CD8-positive, alpha-beta T cell (primary cell): ENCODE measurements at places on chromosomes 7 and 10.

- no peak for DNase-seq
These were observed 3.5 kb downstream of the STK31 start for GRCh38 chr7:23713285-23714149.

- no peak for DNase-seq
These were observed 170.9 kb downstream of the RAMP3 start for GRCh38 chr7:45328403-45328981.

DNA sequence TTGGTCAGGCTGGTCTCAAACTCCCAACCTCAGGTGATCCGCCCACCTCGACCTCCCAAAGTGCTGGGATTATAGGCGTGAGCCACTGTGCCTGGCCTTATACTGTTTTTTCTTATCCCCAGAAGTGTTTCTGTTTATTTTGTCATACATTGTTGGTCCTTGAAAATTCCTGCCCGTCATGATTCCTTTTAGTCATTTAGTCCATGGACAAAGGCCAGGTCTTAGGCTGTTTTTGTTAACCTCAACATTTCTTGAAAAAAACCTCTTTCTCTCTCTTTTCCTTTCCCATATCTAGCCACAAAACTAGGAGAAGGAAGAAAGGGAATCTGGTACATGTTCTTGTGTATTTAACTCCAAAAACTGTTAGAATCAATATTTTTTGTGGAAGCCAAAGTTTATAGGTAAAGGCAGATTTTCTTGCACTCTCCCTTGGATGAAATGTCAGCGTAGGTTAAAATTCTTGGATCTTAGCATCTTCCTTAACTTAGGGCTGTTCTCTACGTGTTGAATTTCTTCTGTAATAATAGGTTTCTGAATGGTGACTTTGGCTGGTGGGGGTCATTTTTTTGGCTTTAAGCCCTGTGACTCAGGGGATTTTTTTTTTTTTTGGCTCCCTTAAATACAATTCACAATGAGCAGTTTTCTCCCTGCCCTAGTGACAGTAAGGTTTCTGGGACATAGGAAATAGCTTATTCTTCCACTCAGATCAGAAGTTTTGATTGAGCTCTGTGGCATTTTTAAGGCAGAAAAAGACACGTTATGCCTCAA lies 500.8 kb downstream of the AUTS2 start:
- DNase-seq, result no peak

DNA sequence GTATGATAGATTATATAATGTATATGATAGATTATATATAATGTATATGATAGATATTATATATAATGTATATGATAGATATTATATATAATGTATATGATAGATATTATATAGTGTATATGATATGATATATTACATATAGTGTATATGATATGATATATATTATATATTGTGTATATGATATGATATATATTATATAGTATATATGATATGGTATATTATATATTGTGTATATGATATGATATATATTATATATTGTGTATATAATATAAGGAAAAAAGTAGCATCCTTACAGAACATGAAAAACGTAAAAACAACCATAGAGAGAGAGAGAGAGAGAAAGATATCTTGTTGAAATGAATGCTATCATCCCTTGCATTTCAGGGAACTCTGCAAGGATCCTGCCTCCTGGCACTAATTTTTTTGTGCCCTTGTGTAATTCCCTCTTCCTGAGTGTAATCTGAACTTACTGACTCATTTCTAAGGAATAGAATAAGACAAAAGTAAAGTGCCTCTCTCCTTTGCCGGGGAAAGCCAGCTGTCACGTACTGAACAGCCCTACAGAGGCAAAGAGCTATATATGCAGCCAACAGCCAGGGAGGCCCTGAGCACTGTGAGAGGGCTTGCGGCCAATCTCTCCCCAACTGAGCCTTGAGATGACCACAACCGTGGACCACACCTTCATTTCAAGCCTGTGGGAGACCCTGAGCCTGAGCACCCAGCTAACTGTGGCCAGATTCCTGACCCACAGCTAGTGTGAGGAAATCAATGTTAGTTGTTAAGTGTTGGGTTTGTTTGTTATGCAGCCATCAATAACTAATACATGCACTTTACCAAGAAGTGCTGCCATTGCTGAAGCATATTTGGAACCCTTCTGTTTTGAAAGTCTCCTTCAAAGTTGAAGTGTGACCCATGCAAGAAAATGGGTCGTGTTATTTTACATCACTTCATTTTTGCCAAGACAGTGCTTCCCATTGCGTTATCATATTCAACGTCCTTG lies 61.1 kb upstream of the EZH2 start:
- no peak for DNase-seq

- DNase-seq, result no peak
These were observed 21.8 kb upstream of the EIF5AL1 start for GRCh38 chr10:79490400-79491142.

GRCh38 chr10:109866168-109866994 lies 56.9 kb downstream of the XPNPEP1 start:
- no peak for DNase-seq

GRCh38 chr10:5396556-5397300 lies 7.9 kb downstream of the TUBAL3 start:
- no peak for DNase-seq

GRCh38 chr7:126394406-126394805 lies 858.3 kb downstream of the GRM8 start:
- no peak for DNase-seq

GRCh38 chr7:8747338-8747737 lies 313.9 kb downstream of the NXPH1 start:
- DNase-seq, result no peak

- DNase-seq, result no peak
These were observed 86.9 kb downstream of the VWC2 start for GRCh38 chr7:49860293-49860692.

DNA sequence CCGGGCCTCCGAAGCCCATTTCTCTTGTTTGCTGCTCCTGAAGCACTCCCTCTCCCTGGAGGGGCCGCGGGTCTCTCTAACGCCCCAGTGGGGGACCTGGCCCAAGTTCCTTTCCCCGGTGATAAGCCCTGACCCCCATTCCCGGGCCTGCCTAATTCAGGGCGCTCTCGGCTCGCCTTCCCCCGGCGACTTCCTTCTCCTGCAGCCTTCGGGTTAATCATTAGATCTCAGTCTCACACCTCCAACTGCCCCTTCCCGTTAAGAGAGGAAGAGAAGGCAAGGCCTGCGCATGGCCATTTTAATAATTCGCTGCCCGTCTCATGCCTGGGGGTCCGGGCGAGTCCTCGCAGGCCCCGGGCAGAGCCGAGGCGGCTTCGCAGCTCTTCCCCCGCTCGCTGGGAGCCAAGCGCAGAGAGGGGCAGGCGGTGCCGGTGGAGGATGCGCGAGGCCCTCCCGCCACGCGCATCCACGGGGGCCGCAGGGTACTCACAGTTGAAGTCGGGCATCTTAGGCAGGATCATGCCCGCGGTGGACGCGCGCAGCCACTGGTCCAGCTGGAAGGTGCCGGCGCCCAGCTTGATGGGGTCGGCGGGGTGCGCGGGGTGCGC lies 1.2 kb downstream of the MNX1 start:
- no peak for DNase-seq

GRCh38 chr10:5933909-5934546 lies 43.3 kb downstream of the IL15RA start:
- DNase-seq, result no peak

DNA sequence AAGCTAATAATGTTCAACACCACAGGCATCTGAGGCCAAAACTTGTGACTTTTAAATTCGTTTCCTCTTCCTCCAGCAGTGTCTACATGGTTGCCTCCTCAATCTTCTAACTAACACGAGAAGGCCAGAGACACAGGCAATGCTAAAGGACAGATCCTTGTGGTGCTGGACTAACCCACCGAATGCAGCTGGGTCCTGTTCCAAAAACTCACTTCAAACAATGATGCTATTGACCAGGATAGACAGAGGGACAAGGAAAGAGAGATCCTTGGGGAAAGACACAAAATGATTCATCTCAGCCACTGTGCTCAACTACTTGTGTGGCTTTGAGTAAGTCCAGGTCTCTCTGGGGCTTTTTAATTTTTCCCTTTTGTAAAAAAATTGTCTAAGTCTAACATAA lies 107.6 kb downstream of the KCNMA1 start:
- no peak for DNase-seq

GRCh38 chr10:97328646-97329453 lies 5.7 kb downstream of the FRAT2 start:
- DNase-seq, result no peak

- no peak for DNase-seq
These were observed 22.5 kb downstream of the FKBP6 start for GRCh38 chr7:73350306-73351068.

DNA sequence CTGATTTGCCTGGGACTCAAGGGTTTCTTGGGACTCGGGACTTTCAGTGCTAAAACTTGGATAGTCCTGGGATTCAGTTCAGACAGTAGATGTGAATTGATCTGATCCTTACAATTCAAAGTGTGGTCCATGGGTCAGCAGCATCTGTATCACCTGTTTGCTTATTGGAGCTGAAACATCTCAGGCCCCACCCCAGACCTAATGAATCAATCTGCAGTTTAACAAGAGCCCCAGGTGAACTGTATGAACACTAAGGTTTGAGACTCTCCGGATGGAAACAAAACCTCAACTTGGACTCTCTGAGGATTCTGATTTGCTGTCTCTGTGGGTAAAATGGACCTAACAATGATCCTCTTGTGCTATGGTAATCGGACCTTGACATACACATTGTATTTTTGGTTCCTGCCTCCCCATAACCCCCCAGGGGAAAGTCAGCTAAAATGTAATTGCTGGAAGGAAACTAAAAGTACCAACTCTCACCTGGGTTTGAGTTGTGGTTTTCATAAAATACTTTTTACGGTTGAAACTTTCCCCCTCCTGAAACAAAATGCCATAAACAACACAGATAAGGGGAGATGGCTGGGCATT lies 11.7 kb downstream of the CYP26A1 start:
- no peak for DNase-seq

DNA sequence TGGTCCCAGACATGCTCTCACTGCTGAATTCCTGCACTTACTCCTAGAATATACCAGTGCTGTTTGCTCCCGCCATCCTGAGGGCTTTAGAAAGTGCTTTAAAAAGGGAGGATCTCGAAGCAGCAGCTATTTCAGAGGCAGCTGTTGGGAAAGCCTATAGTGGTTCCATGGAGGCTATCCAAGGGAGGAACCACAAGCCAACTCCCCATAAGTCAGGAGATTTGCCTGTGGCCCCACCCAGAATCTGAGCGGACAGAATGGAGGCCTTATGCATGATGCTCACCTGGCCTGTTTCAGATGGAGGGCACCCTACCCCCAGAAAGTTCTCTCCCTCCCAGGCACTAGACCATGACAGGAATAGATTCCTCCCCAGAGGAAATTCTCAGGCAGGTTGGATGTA lies 2.3 kb upstream of the KCNIP2 start:
- DNase-seq, result no peak

GRCh38 chr10:126508535-126509040 lies 120.3 kb upstream of the ADAM12 start:
- DNase-seq, result no peak

GRCh38 chr10:132404911-132405462 lies 8.0 kb downstream of the PWWP2B start:
- no peak for DNase-seq

GRCh38 chr7:5630670-5631069 lies 150.8 kb downstream of the RNF216 start:
- peak; percentile 64 for DNase-seq

GRCh38 chr7:70545214-70545613 lies 586.7 kb upstream of the GALNT17 start:
- DNase-seq, result no peak

- DNase-seq, result no peak
These were observed 55.8 kb downstream of the FIGNL1 start for GRCh38 chr7:50394315-50394714.
